ENCODE measurements at places on chromosomes 2 and 18.

GRCh38 chr2:23208339-23208738, 176.6 kb upstream of the KLHL29 start:
- no peak for DNase-seq

GRCh38 chr2:157257312-157258252, at the start of gene GALNT5:
Gene GALNT5 (plus strand): TSS chr2:157257705. CDS start chr2:157258083, 378 bp downstream.
- DNase-seq = no peak

DNA sequence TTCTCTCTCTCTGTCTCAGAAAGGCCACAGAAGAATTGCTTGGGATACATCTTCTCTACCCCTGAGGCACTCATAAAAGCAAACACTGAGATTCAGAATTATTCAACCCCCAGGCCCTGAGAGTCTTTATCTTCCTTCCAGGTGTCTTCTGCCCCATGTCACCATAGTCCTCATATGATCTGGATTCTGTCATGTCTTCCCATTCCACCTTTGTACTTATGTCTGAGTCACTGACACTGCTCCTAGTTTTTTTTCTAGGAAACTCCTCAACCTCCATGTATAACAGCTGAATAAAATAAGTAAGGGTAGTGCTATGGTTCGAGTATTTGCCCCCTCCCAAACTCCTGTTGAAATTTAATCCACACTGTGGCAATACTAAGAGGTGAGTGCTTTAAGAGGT, 11.6 kb downstream of the HIBCH start:
- DNase-seq = no peak

DNA sequence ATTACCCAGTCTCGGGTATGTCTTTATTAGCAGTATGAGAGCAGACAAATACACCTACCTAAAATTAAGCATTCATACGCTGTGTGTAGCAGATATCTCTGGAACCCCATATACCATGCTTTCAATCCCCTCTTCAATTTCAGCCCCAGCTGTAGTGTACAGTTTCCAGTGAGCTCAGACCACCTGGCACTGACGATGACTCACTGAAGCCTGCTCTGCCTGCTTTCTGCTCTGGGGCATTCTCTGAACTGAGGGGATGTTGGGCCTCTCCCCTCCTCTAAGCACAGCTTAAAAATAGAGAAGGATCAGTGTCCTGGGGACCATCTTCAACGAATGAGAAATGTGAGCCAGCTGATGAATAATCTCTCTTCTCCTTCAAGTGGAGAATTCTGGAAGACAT, 8.7 kb upstream of the CCL20 start:
- DNase-seq = no peak

DNA sequence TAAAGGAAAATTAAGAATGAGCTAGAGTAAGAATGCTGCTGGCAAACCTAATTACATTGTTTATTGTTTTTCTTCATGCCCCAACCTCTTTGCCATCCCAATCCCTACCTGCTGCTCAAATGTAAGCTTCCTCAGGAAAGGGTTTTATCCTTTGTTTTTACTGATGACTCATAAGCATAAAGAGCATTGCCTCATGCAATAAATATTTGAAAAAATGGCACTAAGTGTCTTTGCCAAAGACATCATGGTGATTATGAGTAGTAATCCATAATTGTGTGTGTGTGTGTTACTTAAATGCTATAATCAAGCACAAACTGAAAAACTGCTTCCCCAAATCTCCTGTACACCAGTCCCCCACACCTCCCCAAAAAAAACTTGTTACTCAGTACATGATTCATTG, 53.4 kb downstream of the DNER start:
- no peak for DNase-seq

GRCh38 chr2:138974651-138975050, 194.5 kb upstream of the NXPH2 start:
- no peak for DNase-seq

DNA sequence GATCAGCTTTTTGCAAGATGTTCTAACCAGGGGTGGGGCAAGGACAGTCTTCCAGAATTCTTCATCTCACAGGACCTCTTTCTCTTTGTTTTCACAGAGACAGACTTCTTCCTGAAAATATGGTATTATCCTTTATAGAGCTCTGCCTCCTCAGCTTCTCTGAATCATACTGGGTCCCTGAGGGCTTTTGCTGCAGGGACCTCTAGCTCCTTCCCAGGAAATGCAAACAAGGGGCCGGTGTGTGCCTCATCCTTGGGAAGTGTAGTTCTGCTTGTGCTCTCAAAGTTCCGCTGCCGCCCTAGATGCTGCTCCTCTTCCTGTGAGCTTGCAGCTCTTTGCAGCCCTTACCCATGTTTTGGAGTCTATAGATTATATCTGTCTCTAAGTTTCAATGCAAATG, 99.5 kb upstream of the NPAS2 start:
- DNase-seq = no peak

GRCh38 chr2:170843656-170844055, 27.0 kb downstream of the GAD1 start:
- DNase-seq = no peak

- DNase-seq = no peak
These were observed 44.2 kb upstream of the AQP4 start for GRCh38 chr18:26909599-26910290.

DNA sequence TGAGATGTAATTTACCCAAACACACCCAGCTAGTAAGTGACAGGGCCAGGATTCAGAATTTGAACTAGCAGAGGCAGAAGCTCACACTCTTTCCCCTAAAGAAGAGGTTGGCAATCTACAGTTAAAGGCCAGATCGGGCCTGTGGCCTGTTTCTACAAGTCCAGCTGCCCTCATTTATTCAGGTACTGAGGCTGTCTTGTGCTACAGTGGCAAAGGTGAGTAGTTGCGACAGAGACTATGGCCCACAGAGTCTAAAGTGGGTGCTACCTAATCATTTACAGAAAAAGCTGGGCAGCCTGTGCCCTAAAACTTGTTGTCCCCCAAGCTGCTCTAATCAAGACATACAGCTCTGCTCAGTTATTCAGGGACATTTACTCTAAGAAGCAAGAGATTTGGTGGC, 86.8 kb downstream of the RTN4 start:
- DNase-seq = no peak

DNA sequence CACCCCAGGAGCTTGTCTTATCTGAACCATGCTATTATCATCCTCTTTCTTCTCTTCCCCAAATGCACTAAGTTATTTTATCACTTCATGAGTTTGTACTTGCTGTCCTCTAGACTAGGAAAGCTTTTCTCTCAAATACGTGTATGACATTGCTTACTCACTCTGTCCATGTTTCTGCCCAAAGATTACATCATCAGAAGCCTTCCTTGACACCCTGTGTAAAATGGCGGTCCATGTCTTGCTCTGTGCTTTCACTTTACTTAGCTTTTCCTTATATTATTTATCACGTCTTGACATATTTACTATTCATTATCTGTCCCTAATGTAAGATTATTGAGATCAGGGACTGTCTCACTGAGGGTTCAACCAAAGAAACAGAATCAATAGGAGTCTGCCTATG, 196.1 kb upstream of the ZEB2 start:
- no peak for DNase-seq
